Fibroblast of skin of back (primary cell): ENCODE measurements at places on chromosomes 5 and 9.
A peak's percentile ranks its signal among the peaks of the same experiment; 100 is the strongest.

GRCh38 chr5:112718344-112718743 is 19.3 kb upstream of the APC start:
- no peak for DNase-seq

DNA sequence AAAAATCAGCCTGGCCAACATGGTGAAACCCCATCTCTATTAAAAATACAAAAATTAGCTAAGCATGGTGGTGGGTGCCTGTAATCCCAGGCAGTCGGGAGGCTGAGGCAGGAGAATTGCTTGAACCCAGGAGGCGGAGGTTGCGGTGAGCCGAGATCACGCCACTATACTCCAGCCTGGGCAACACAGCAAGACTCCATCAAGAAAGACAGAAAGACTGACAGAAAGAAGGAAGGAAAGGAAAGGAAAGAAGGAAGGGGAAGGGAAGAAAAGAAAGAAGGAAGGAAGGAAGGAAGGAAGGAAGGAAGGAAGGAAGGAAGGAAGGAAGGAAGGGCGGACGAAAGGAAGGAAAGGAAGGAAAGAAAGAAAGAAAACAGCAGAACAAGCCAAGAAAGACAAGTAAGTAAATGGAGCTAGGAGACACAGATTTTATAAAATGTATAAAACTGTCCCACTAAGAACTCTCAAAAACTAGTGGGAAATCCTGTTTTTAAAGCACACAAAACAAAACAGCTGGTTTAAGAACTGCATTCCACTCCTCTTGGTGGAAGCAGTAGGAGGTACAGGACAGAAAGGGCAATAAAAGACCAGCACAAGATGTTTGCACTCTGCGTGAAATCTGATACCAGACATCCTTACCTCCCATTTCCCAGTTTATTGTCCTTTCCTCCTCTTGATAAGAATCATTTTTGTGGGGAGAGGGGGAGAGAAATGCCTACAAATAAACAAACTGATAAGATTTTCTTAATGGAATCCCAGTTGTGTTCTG is 46.7 kb downstream of the MYO10 start:
- peak; percentile 64 for DNase-seq

GRCh38 chr5:15106530-15107283 is 235.1 kb upstream of the ANKH start:
- no peak for DNase-seq

GRCh38 chr5:179238628-179238970 is 106.7 kb downstream of the ADAMTS2 start:
- DNase-seq, result no peak

- no peak for DNase-seq
These were observed 17.8 kb downstream of the SERINC5 start for GRCh38 chr5:80238097-80238496.

- DNase-seq, result no peak
These were observed 586.1 kb upstream of the CDH6 start for GRCh38 chr5:30607301-30607894.

DNA sequence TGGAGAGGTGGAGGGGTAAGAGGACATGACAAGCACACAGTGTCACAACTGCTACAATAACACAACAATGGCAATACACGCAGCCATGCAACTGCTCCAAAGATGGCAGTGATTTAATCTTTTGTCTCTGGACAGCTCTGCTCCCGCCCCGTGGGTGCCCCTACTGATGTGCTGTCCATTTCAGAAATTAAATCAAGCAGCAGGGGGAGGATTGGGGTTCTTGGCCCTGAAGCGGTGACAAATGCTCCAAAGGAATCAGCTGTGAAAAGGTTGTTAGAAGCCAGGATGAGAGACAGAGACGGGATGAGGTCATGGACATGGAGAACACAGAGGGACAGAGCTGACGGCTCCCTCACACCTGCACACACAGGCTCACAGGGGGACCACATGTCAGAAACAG is 22.6 kb downstream of the CNTFR start:
- DNase-seq, result no peak

DNA sequence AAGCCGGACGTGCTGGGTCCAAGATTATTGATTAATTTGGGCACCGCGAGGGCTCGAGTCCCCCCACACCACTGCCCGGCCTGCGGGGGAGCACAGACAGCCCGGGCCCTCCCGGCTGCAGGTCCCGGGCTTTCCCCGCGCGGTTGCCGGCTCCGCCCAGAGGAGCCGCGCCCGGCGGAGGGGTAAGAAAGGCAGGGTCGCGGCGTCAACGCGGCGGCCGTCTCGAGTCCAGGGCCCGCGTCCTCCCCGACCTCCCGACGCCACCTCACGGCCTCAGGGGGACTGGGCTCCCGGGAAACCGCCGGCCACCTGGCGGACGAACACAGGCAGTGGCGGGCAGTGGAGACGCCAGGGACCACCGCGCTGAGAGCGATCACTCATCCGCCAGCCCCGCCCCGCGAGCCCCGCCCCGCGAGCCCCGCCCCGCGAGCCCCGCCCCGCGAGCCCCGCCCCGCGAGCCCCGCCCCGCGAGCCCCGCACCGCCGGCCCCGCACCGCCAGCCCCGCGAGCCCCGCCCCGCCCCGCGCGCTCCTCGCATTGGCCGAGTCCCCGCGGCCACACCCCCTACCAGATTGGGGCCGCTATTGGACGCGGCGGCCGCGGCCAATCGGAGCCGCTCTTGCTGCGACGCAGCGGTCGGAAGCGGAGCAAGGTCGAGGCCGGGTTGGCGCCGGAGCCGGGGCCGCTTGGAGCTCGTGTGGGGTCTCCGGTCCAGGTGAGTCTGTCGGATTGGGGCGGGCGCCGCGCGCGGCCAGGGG is at the start of gene MRPL41:
MRPL41 (plus strand) TSS at position 616 of the 758 bp plus-strand sequence. CDS start 203 bp downstream, outside the sequence.
- peak; percentile 87 for DNase-seq

- no peak for DNase-seq
These were observed 38.7 kb upstream of the PRLR start for GRCh38 chr5:35269006-35269405.

- no peak for DNase-seq
These were observed 111.9 kb upstream of the FST start for GRCh38 chr5:53368516-53368915.

DNA sequence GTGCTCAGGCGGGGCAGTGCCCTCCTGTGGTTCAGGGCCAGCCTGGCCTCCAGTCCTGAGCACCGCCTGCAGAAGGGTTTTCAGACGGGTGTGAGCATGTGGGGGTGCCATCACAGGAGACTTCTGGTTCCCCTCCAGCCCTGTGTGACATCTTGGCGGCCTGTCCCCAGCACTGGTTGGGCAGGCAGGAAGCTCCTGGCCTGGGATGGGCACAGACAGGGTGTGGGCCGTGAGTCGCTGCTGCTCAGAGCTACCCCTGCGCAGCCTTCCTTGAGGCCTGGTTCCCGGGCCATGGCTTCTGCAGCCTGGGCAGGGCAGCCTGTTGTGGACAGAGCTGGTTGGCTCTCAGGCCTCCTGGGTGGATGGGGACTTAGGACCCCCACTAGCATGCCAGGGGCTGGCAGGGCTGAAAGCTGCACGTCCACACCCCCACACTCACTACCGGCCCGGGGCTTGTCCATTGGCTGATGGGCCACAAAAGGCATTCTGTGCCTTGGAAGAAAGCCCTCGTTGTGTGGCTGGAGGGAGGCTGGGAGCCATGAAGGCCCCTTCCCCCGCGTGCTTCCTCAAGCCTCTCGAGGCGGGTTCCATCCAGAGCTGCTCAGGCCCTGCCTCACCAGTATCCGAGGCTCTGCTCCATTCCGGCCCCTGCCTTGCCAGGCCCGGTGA is 58.7 kb downstream of the RXRA start:
- DNase-seq, result peak; percentile 49

DNA sequence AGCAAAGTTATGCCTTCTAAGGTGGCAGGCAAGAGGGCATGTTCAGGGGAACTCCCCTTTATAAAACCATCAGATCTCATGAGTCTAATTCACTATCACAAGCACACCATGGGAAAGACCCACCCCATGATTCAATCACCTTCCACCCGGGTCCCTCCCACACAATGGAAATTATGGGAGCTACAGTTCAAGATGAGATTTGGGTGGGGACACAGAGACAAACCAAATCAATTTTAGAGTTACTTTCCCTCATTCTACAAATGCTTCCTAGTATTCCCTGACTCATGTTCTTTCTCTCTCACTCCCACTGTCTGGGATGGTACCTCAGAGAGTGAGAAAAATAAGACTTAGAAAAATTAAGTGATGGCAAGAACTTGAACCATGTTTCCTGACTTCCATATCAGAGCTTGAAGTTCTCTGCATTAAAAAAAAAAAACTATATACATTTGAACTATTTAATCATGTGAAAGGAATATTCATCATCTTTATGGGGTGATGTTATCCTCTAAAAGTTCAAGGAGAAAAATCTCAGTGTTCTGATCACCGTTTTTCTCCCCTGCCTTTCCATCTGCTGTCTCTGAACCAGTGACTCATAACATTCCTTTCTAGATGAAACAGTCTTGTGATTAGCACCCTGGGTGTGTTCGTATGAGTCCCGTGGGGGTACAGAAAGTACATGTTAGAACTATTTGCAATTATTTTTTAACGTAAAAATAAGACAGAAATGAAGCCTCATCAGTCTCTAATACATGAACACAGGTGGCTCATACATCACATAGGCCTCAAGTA is 282.9 kb downstream of the SLF1 start:
- DNase-seq, result peak; percentile 69

GRCh38 chr5:97601651-97602050 is 418.6 kb upstream of the RIOK2 start:
- DNase-seq, result peak; percentile 29

DNA sequence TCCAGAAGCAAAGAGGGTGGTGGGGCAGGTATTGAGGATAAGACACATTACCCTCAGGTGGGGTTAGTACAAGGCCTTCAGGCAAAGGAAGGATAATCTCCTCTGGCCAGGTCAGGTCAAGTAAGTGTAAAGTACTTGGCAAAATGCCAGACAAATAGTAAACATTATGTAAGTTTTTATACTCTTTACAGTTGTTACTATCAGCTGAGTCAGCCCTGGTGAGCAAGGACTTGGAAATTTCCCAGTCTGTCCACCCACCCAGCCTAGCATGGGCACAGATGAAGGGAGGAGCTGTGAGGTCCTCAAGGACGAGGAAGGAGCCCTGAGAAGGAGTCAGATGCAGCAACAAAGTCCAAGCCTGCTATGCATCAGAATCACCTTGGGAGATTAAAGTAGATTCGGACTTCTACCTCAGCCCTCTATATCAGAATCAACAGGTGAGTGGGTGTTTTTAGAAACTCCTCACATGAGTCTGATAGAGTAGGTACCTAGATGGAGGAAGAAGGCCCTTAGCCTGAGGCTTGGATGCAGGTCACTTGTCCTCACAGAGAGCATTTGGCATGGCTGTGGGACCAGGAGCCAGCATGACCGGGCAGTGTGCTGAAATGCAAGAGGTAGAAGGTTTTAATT is 50.2 kb upstream of the BARX1 start:
- no peak for DNase-seq

DNA sequence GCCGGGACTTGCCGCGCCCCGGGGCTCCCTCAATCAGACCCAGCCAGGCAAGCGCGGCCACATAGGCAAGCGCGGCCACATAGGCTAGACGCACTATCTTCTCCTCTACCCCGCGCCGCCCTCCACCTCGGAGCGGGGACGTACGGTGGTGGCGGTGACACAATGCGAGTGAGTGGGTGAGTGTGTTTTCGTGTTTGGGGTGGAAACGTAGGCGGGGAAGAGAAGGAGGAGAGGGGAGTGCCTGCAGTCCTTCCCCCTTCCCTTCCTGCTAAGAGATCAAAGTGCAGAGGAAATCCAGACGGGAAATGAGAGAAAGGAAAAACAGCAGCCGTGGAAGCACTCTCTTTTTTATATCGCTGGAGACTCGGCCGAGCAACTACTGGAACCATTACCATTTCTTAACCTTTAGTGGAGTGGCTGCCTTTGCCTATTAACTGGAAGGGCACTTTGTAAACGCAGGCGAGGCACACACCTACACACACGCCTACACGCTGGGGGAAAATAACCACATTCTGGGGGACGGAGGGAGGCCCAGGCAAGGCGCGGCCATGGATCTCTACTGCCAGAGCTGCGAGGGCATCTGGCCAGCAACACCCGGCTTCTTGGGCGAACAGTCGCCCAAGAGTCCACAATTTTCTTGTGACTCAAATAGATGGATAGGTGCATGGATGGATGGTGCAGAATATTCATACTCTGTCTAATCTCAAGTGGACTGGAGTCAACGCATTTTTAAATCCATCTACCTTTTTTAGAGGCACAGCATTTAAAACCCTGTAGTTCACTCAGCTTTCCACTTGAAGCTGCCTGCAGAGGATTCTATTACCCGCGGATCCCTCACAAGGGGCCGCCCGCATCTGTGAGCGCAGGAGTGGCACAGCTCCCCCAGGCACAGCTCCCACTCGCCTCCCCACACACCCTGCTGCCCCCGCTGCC is 2.1 kb downstream of the EDIL3 start:
- peak; percentile 81 for DNase-seq
